Pancreas (tissue), 10 donors: ENCODE measurements at places on chromosomes 7 and 10. TPM values are rescaled to one million over a fixed set of nuclear protein-coding genes. Genes with fewer than 3 reads are reported as not detected.

DNA sequence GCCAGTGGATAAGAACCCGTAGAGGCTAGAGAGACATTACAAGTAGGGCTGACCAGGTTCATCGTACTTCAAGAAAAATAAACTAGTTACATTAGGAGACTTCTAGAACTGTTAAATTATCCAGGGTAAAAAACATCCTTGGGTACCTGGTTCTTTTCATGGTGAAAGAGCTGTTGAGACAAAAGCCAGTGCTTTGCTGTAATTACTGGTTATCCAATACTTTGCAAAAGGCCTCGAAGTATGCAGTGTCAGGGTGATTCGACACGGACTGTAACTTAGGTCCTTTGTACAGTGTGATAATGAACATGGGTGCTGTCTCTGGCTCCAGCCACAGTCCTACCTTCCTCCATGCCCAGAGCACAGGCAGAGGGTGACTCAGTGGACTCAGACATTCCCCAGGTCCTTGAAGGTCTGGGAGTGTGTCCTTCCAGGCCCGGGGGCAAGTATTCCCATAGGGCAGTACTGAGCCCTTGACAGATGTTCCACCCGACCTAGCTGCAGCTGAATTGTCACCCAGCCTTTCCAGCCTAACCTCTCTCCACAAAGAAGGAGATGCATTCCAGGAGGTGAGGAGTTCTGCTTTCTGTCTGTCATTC, 123.6 kb upstream of the TMEM72 start:
- no peak overlapping the region for H3K27ac ChIP-seq
- H3K27me3 ChIP-seq, result no peaks in the 10 kb centered on the region
- no peak overlapping the region for H3K4me3 ChIP-seq

GRCh38 chr10:7886056-7886455, 67.8 kb downstream of the TAF3 start:
- H3K4me3 ChIP-seq, result no peak overlapping the region
- H3K27me3 ChIP-seq, result no peaks in the 10 kb centered on the region
- DNase-seq, result no peak
- no peaks in the 10 kb centered on the region for H3K36me3 ChIP-seq

GRCh38 chr7:146701166-146701565, 584.6 kb downstream of the CNTNAP2 start:
- no peaks in the 10 kb centered on the region for H3K27me3 ChIP-seq
- no peaks in the 10 kb centered on the region for H3K36me3 ChIP-seq
- DNase-seq, result no peak
- H3K4me1 ChIP-seq, result no peaks in the 10 kb centered on the region
- H3K27ac ChIP-seq, result no peak overlapping the region

The LIPM gene
- total RNA-seq, result not detected

The ADCK2 gene
- total RNA-seq, result 12.2 TPM
